WERI-Rb-1 (cell line): ENCODE measurements at places on chromosomes 1 and 21.

GRCh38 chr1:4161366-4162006, 261.4 kb upstream of the C1orf174 start:
- DNase-seq = no peak

DNA sequence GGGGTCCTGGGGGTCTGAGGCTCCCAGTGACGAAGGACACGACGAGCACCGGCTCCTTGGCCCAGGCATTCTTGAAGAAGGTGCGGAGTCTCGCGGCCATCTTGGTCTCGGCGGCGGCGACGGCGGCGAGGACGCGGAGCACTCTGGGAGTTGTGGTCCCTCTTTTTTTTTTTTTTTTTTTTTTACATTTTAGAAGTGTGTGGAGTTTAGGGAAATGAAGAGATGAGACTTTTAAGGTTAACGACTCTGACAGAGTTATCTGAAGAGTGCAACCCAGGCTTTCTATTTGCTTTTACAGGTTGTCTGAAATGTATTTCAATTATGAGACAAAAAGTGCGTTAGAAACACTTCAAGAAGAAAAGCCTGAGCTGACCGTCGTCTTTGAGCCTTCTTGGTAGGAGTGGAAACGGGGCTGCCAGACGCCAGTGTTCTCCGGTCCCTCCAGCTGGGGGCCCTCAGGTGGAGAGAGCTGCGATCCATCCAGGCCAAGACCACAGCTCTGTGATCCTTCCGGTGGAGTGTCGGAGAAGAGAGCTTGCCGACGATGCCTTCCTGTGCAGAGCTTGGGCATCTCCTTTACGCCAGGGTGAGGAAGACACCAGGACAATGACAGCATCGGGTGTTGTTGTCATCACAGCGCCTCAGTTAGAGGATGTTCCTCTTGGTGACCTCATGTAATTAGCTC, 9.7 kb downstream of the OR2B11 start:
- DNase-seq = peak; percentile 77

- DNase-seq = no peak
Observed at GRCh38 chr1:40360631-40361030, 12.9 kb upstream of the SMAP2 start.

GRCh38 chr1:114755006-114755931, 2.5 kb downstream of the CSDE1 start:
- no peak for DNase-seq

GRCh38 chr1:10708757-10709156, 87.7 kb downstream of the CASZ1 start:
- DNase-seq = no peak

- peak; percentile 17 for DNase-seq
Observed at GRCh38 chr1:237492359-237492758, 398.4 kb downstream of the ZP4 start.

GRCh38 chr1:39866767-39867166, 16.5 kb downstream of the TRIT1 start:
- no peak for DNase-seq
